ENCODE measurements at places on chromosomes 3 and 15.

GRCh38 chr3:125143538-125143937 lies 69.0 kb downstream of the SLC12A8 start:
- no peak for DNase-seq

- DNase-seq = no peak
Measured at GRCh38 chr3:154139996-154140436, 18.8 kb downstream of the ARHGEF26 start.

DNA sequence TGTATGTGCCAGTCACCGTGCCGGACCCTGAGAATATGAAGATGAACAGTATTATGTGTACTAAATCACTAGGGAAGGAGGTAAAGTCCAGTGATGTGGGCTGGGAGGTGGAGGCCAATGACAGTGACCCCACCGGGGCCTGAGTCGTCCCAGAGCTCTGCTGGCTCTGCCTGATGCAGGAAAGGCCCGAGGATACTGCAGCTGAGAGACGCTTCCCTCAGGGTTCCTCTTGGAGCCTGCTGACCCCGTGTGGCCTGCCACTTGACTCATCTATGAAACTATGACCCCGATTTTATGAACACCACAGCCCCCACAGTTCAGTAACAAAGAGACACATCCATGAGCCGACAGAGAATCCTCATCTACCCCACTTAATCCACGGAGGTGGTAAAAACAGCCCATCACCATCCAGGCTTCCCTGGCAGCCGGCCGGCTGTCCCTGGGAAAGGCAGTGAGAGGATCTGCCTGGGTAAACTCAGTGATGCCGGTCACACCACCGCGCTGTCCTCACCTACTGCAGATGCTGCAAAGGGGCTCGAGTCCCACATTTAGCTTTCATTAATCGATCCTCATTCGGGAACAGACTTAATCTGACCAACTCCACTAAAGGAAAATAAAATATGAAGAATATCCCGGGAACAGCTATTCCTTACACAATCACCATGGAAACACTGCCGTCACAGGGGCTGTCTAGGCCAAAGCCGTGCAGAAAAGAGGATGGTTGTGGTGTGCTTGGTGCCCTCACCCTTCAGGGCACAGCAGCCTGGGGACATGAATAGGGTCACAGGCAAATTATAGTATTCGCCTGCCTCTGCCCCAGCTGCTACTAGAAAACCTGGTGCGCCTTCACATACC lies 82.9 kb downstream of the ARRDC4 start:
- no peak for DNase-seq

DNA sequence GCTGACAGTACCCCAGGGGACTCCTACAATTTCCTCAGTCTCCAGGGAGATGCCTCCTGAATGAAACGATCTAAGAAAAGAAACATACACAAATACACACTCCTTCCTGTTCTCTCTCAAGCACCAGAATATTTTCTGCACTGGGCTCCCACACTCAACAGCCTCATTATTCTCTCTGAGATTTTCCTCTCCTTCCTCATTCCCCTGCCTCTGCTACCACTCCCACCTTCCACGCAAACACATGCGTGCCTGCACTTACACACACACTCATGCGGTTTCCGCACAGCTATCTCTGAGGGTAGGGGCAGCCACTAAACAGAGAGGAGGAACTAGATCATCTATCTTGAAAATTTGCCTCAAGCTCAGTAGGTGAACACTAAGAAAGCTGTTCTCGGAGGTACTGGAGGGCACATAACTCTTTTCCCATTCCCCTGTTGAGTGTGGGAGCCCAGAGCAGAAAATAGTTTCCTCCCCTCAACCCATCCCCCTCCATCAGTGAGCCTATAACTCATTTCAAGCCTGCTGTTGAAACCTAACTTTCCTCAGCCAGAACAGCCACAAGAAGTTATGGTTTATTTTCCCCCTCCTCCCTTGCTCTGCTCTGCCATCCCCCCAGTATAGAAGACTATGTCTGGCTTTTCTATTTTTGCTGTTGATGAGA lies 30.5 kb upstream of the TIPARP start:
- no peak for DNase-seq

DNA sequence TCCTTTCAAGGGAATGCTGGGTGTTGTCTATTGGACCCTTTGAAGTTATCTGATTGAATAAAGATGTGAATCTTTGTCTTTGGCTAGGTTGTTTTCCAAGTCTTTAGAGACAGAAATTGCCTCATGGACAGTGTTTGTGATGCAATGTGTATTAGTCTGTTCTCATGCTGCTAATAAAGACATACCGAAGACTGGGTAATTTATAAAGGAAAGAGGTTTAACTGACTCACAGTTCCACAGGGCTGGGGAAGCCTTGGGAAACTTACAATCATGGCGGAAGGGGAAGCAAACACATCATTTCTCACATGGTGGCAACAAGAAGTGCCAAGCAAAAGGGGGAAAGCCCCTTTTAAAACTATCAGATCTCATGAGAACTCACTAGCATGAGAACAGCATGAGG lies 88.8 kb upstream of the PLXND1 start:
- no peak for DNase-seq

DNA sequence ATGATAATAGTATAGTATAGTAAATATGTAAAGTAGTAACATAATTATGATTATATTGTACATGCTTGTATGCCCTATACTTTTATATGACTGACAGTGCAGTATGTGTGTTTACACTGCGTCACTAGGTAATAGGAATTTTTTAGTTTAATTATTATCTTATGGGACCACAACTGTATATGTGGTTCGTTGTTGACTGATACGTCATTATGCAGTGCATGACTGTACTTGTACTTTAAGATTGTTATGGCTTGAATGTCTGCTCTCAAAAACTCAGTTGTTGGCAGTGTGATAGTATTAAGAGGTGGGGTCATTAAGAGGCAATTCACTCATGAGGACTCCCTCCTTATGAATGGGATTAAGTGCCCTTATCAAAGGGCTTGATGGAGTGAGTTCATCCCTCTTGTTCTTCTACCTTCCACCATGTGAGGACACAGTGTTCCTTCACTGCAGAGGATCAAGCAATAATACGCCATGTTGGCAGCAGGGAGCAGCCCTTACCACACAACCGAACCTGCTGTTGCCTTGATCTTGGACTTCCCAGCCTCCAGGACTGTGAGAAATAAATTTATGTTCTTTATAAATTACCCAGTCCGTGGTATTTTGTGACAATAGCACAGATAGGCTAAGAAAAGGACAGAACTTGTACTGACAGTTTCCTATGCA lies 152.2 kb downstream of the NEK11 start:
- no peak for DNase-seq
